Nucleus accumbens (tissue), 56 donors: ENCODE measurements at places on chromosomes 1 and 21.

DNA sequence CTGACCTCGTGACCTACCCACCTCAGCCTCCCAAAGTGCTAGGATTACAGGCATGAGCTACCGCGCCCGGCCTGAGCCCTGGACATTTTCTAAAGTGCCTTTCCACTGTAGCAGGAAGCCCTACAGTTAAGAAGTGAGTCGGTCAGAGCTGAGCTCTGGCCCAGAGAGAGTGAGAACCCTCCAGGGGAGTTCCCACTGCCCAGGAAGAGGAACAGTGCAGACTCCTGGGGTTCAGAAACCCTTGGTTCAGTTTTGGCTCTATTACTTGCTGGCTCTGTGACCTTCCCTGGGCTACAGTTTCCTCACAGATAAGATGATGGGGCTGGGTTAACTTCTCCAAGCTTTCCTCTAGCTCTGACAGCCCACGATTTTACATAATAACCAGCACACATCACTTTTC is 20.9 kb downstream of the SLC9A1 start:
- no peak for DNase-seq

DNA sequence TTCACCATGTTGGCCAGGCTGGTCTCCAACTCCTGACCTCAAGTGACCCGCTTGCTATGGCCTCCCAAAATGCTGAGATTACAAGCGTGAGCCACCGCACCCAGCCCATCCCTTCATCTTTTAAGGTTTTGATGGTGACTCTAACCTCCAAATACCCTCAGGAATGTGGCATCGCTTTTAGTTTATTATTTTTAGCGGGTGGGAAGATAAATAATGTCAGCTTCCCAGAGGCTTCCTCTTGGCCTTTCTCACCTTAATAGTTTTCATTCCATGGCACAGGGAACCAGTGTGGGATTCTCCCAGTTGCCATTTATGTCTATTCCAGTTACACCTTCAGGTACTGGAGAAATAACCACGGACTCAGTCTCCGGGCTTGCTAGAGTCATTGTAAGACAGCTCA is 92.1 kb upstream of the LRRN2 start:
- DNase-seq, result no peak

DNA sequence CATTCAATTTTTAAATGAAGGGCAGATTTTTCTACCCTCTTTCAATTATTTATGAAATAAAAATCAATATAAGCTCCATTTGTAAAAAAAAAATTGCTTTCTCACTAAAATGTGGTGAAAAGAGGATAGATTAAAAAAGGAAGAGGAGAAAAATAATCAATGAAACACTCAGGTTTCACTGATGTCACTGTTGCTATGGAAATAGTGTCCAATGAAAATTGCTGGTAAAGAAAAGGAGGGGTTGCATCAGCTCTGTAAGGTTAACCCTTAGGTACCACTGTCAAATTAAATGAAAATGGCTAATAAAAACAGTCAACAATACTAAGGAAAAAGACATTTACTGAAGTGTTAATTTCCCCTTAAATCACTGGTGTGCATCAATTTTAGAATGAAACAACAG is 91.6 kb upstream of the TTC39A start:
- no peak for DNase-seq

- no peak for DNase-seq
These were observed 24.2 kb downstream of the CYP4A22 start for GRCh38 chr1:47161298-47162040.

- DNase-seq, result no peak
These were observed 21.4 kb downstream of the CNIH3 start for GRCh38 chr1:224637515-224637914.

DNA sequence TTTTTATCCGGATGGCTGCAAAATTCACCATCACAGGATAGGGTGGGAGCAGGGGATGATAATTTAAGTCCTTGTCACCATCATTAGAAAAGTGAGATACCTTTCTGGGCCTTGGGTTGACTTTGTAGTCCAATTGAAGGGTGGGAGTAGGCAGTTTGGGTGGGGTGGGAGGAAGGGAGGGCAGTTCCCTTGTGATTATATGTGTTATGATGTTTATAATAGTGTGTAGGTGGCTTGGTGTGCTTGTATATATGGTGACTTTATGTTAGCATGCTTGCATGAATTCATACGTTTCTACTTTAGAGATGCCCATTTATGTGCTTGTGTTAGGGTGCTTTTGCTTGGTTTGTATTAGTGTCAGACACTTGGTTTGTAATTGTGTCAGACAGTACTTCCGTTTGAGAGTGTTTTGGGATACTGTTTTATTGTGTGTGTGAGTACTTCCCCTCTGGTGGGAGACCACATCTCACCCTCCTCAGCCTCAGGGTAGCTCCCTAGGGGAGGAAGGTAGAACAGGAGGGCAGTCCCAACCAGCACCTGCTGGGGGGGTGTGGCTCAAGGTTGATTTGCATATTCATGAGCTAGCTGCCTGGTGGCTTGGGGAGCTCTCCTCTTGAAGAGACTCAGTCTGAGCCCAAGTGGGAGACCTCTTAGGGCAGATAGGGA is 6.3 kb upstream of the POU3F1 start:
- DNase-seq, result no peak
